D341Med (cell line): ENCODE measurements at places on chromosomes 6 and 20.

DNA sequence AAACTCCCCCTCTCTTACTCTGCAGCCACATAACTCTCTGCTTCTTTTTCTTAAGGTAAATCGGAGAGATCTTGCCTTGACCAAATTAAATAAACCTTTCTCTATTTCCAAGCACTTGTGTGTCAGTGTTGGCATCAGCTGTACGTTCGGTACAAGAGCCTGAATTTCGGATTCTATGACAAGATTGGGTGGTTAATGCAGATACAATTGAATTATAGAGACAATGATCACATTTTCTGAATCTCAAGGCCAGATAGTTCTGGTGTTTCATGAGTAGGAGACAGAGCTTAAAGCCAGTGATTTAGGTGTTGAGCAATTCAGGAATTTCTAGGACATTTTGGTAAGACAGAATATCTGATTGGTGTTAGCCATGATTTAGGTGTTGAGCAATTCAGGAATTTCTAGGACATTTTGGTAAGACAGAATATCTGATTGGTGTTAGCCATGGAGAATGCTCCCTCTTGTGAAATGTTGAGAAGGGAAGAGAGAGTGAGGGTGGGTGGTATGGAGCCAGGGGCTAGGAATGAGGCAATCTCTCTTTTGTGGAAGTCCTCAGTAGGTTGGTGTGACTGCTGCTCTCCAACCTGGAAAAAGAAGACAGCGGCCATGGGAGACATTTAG lies 5.1 kb downstream of the SPINT3 start:
- no peak for DNase-seq

- DNase-seq = no peak
Measured at GRCh38 chr6:54800050-54800600, 46.4 kb upstream of the FAM83B start.

GRCh38 chr20:44590980-44591778 lies 8.8 kb downstream of the PKIG start:
- DNase-seq = no peak

DNA sequence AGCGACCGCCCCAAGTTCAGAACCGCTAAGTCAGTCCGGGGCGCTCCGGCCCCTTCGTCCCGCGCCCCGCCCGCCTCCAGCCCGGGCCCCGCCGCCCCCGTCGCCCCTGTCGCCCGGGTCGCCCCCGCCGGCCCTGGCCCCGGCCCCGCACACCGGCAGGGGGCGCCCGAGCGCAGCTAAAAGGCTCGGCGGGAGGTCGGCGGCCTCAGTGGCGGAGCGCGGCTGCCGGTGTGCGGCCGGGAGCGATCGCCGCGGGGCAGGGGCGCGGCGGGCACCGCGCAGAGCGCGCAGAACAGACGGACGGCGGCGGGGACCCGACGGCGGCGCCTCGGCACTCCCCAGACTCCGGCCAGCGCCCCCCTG lies at the start of gene FNDC1:
Gene FNDC1, plus strand, starts transcription at position 208 of the 363 bp plus-strand sequence. CDS start 197 bp downstream, outside the sequence.
- peak; percentile 95 for DNase-seq

- no peak for DNase-seq
Measured at GRCh38 chr6:137216106-137216505, 3.1 kb downstream of the IFNGR1 start.

GRCh38 chr6:44675449-44675848 lies 287.9 kb downstream of the CDC5L start:
- no peak for DNase-seq

- no peak for DNase-seq
Measured at GRCh38 chr6:150346346-150346745, 22.5 kb upstream of the IYD start.

GRCh38 chr6:35049900-35050756 lies 91.0 kb downstream of the TCP11 start:
- DNase-seq = no peak

GRCh38 chr6:136772685-136773472 lies 19.4 kb downstream of the MAP3K5 start:
- DNase-seq = no peak

- no peak for DNase-seq
Measured at GRCh38 chr6:10542213-10542612, 21.1 kb downstream of the GCNT2 start.

- peak; percentile 68 for DNase-seq
Measured at GRCh38 chr20:45392733-45393132, 14.6 kb upstream of the TP53TG5 start.

DNA sequence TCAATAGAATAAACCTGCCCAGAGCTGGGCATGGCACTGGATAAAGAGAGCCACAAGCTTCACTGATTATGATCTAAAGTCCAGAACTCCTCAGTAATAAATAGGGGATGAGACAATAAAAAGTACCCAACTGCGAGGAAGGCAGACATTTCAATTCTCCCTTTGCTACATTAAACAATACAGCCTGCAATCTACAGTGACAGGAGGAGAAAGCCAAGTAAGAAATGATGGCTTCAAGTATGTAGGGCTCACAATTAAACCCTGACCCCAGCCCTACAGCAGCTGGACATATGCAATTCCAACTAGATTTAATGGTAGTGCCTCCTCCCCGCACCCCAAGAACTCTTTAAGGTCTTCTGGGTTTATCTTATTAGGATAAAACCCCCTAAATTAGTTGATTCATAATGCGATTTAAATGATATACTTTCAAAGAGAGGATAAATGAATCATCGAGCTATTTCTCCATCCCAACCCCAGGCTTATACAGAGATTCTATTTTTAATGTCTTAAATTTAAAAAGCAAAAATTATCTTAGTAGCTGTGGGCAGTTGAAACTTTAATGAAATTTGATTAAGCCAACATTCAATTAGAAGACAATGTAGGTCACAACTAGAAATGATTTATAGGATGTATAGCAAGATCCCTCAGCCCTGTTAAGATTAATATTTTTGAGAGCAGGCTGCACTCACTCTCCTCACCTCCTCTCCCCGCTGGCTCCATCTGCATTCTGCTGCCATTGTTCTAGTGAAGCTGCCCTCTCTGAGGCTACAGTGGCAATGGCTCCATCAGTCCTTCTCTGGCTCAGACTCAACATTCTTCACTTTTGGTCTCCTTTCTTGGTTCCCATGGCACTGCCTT lies 57.1 kb downstream of the OGFRL1 start:
- DNase-seq = no peak

DNA sequence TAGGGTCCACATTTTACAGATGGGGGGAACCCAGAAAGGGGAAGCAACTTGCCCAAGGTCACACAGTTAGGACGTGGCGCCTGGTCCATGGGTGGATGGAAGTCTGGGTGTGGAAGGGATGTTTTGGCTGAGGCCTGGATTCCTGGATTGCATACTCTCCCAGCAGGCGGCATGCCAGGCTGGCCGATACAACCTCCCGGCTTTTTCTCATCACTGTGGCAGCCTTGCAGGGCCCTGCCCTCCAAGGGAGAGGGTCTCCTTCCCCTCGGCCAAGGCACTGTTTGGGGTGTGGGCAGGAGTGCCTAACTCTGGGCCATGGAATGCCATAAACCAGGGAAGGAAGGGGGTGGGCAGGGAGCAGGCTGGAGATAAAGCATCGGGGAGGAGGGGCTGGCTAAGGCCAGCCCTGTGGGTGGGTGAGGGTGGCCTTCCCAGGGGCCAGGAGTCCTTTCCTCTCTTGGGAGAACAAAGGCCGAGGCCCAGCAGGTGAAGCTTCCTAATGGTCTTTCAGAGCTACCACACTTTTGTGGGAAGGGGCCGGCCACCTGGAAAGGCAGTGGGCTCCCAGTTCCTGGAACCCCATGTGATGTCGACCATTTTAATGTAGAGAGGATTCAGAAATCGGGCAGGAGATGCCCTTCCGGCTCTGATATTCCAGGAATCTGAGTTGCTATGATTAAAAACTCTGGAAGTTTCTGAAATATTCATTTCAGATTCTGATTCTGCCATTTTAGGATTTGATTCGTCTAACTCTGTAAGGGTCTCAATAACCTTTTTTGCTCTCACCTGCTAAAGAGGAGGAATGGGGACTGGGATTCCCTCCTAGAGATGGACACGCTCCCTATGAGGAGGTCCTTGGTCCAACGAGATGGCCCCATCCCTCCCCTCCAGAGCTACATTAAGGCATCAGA lies 4.2 kb downstream of the FOXS1 start:
- no peak for DNase-seq

DNA sequence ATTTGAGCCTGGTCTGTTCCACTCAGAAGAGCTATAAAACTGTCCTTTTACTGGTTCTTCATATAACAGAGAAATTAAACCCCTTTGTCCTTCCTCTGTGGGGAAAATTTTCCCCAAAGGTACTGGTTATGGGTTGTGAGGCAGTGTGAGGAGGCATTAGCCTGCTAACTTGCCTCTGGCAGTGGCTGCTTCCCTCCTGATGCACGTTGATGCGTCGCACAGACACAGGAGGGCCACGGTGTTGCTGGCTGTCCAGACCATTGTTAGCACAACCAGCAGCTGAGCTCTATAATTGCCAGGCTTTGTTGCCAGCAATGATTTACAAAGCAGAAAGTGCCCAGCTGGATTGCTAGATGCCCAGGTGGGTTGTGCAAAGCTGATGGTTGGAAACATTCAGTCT lies 10.1 kb downstream of the AAR2 start:
- no peak for DNase-seq

DNA sequence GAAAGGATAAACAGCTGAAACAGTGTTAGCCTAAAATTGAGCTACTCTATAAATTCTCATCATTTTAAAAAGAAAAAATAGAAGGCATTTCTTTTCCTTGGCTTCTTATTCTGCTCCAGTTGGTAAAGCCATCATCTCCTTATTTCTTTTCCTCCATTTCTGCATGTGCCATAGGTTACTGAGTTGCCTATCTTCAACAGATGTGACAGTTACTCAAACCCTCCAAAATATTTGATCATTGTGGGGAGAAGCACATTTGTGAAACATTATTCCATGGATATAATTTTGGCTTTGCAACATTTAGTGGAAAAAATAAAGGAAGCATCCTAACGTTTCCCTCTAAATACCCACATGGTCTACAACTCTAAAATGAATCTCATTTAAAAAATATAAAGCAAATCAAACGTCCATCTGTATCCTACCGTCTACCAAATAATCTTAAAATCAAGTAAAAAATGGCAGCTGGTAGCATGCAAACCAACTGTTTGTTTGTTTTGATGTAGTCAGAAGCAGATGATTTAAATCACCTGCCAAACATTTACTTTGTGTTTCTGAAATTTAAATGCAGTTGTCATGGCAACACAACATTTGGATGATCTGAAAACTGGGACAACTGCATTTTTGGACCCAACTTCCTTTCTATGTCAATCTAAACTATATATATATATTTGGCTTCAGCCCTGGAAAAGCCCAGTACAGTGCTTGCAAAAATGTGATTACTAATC lies 16.8 kb upstream of the SNX9 start:
- no peak for DNase-seq

DNA sequence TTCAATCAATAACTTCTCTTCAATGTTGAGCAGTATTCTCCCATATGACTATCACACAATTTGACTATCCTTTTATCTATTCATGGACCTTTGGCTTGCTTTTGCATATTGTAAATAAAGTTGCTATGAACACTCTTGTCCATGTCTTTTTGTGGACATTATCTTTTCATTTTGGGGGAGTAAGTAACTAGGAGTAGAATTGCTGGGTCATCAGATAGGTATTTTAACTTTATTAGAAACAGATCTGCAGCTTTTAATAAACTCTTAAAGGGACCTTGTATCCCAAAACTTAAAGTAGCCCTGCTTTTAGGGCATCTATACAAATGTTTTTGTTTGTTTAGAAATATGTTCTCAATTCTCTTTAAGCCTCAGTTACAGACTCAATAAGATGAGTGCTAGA lies 614.2 kb upstream of the CITED2 start:
- no peak for DNase-seq

- no peak for DNase-seq
Measured at GRCh38 chr6:93365445-93365844, 53.9 kb downstream of the EPHA7 start.

DNA sequence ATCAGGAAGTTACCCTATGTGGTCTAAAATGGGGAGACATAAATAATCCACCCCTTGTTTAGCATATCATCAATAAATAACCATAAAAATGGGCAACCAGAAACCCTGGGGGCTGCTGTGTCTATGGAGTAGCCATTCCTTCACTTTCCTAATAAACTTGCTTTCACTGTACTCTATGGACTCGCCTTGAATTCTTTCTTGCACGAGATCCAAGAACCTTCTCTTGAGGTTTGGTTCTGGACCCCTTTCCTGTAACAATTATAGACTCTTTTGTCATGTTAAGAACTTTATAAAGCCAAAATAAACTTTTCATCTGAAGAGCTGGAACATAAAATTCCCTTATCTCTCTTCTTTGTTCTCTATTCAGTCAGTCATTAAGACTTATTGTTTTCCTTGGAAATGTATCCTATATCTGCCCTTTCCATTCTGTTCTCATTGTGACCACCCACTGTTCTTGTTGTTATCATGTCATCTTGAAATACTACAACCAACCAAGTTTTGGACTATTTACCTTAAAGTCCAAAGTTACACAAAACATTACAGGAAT lies 29.3 kb upstream of the ZBTB24 start:
- DNase-seq = no peak

- DNase-seq = no peak
Measured at GRCh38 chr6:88633782-88634181, 329.6 kb downstream of the RNGTT start.

- no peak for DNase-seq
Measured at GRCh38 chr20:47292581-47292980, 63.9 kb downstream of the ZMYND8 start.

DNA sequence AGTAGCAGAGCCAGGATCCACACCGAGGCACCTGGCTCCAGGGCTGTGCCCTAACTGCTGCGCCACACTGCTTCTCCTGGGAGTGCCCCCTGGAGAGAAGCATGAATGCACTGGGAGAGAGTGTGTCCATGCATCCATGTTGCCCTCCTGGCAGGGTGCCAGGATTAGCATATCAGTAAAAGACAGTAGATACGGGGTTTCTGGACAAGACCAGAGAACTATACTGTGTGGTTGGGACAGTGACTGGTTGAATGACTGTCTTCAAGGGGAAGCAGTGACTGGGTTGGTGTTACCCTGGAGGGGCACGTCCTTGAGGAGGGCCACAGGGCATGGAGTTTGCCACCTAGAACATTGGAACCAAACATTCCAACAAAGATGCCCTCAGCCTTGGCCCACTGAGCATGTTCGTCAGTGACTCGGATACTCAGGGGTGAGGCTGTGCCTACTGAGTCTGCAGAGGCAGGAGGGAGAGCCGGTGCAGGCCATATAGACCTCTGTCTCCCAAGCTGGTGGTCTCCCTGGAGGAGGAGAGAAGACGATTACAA lies 288.8 kb downstream of the CDC5L start:
- no peak for DNase-seq

DNA sequence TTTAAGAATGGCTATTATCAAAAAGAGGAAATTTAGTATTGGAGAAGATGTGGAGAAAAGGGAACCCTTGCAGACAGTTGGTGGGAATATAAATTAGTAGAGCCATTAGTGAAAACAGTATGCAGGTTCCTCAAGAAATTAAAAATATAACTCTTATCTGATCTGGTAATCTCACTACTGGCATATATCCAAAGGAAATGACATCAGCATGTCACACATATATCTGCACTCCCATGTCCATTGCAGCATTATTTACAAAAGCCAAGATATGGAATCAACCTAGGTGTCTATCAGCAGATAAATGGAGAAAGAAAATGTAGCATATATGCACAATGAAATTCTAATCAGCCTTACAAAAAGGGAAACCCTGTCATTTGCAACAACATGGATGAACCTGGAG lies 2.6 kb downstream of the SIRPG start:
- no peak for DNase-seq

GRCh38 chr20:41342474-41343464 lies 2.1 kb downstream of the LPIN3 start:
- DNase-seq = no peak
